ENCODE measurements at places on chromosomes 6 and 20.

DNA sequence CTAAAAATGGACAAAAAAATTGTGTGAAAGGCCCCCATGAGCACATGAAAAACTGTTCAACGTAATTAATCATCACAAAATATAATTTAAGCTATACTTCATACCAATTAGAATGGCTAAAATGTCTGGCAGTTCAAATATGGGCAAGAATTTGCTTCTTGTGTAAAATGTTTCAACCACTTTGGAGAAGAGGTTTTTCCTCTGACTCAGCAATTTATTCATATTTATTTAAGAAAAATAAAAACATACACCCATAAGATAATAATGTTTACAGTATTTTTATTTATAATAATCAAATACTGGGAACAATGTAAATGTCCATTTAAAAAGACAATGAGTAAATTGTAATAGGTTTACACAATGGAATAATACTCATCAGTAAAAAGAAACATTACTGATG lies 395.1 kb upstream of the KHDRBS2 start:
- DNase-seq = no peak

GRCh38 chr6:161546632-161547031 lies 272.8 kb upstream of the AGPAT4 start:
- no peak for DNase-seq

GRCh38 chr20:10501402-10501801 lies 66.3 kb downstream of the SLX4IP start:
- DNase-seq = no peak

GRCh38 chr6:115570331-115570730 lies 490.4 kb downstream of the FRK start:
- no peak for DNase-seq

- DNase-seq = no peak
These were observed 24.3 kb upstream of the CDYL start for GRCh38 chr6:4751823-4752464.

DNA sequence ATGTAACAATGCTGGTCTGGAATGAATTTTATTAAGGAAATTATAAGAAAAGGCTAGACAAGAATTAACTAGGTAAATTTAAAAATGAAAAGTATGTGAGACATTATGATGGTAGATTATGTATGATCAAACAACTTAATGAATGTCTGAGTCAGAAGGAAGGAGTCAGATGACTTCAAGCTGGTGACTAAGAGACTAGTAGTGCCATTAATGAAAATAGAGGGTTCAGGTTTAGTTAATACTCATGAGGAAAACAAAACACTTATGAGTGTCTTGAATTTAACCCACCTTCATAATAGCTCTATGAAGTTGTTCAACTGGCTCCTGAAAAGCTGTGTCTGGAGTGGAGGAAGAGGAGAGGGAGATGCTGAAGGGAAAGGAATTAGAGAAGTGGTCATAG lies 256.3 kb downstream of the ADGRB3 start:
- no peak for DNase-seq

- no peak for DNase-seq
These were observed 62.6 kb downstream of the PRPH2 start for GRCh38 chr6:42659806-42660205.

- DNase-seq = no peak
These were observed 40.1 kb upstream of the BCAS1 start for GRCh38 chr20:54110457-54110856.

- DNase-seq = no peak
These were observed at the start of gene JPH2 for GRCh38 chr20:44187054-44187771. JPH2 (minus strand) TSS chr20:44187188; CDS start chr20:44186705, 483 bp downstream.

GRCh38 chr20:51687108-51687507 lies 81.1 kb downstream of the ATP9A start:
- no peak for DNase-seq

GRCh38 chr6:165231581-165232561 lies 77.5 kb downstream of the C6orf118 start:
- DNase-seq = no peak

DNA sequence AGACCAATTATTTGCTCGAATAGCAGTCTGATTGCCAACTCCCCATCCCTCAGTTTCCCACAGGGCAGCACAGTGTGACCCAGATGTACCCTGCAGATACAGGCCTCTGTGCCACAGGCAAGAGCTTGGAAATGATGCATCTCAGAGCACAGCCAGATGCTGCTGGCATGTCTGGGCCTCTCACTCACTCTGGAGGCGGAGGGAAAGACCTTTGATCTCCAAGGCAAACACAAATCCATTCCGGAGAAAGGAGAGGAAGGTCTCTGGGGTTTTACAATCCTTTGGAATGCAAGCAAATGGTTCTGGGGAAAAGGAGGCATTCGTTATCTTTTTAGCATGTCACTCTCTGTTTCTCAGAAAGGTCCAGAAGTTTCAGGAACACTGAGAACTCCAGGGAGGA lies 74.2 kb downstream of the RIOK1 start:
- DNase-seq = no peak

DNA sequence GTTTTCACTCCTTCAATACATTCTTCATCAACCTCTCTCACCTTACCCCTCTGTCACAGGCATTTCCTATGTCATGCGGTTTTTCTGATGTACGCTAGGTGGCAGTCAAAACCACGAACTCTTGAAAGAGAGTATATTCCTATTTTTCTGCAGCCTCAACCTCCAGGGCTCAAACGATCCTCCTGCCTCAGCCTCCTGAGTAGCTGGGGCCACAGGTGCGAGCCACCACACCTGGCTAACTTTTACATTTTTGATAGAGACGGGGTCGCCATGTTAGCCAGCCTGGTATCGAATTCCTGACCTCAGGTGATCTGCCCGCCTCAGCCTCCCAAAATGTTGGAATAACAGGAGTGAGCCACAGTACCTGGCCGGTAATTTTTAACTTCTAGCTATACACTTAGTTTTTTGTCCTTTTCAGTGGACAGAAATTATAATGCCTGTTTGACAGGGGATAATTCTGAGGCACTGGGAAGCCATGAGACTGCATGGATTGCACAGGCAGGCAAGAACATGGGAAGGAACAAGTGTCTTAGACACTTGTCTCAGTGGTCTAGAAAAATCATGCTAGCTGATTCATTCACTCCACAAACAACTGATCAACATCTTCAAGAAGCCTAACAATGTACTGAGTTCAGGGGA lies 22.5 kb upstream of the HFE start:
- peak; percentile 18 for DNase-seq

DNA sequence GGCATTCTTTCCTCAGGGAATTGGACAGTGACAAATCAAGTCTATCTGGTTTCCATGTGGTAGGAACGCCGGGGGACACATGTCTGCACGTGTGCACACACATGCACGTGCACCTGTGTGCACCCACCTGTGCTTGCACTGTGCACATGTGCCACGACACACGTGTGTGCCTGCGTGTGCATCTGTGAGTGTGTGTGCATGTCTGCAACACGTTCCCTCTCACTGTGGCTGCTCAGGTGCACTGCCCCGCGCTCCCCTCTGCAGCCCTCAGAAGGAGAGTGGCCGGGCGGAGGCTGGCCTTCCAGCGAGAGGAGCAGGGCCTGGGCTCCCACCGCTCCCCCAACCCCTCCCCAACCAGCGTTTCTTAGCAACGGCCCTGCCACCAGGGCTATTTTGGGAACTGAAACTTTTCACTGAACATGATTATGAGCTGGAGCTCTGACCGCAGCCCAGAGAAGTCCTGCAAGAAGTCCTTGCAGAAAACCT lies 147.8 kb downstream of the PHACTR3 start:
- DNase-seq = no peak

- no peak for DNase-seq
These were observed 126.1 kb upstream of the UST start for GRCh38 chr6:148620579-148621298.

GRCh38 chr6:133404151-133404550 lies 163.0 kb downstream of the EYA4 start:
- no peak for DNase-seq

DNA sequence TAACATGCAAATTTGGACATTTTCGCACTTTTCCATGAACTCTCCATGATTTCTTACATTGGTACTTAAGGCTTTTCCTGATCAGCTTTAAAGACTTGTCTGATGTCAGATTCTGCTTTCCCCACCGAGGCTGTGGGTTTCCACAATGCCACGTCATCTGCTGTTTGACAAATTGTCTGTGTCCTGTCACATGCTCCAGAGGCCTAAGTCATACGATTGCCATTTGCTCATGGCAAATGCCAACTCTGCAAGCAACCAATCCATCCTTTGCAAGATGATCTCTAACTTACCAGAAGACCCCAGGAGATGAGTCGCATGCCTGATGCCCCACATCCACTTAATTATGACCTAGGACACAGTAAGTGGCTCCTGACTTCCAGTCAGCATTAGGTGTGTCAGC lies 556.5 kb downstream of the BMP2 start:
- no peak for DNase-seq

DNA sequence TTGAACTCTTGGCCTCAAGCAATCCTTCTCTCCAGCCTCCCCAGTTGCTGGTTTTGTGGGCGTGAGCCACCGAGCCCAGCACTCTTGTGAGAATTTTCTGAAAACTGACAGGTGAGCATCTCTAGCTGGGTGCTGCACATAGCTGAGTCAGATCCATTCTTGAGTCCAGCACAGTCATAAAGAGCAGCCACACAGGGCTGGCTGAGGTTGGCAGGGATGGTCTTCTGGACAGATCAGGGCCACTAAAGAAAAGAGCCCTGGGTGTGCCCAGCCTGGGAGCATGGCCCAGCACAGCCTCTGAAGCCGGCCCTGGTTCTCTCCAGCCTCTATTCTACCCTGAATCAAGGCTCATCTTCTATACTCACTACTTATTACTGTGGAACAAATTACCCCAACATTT lies 11.5 kb downstream of the DLGAP4 start:
- no peak for DNase-seq
